H9 (cell line): ENCODE measurements at places on chromosomes 2 and 18.

DNA sequence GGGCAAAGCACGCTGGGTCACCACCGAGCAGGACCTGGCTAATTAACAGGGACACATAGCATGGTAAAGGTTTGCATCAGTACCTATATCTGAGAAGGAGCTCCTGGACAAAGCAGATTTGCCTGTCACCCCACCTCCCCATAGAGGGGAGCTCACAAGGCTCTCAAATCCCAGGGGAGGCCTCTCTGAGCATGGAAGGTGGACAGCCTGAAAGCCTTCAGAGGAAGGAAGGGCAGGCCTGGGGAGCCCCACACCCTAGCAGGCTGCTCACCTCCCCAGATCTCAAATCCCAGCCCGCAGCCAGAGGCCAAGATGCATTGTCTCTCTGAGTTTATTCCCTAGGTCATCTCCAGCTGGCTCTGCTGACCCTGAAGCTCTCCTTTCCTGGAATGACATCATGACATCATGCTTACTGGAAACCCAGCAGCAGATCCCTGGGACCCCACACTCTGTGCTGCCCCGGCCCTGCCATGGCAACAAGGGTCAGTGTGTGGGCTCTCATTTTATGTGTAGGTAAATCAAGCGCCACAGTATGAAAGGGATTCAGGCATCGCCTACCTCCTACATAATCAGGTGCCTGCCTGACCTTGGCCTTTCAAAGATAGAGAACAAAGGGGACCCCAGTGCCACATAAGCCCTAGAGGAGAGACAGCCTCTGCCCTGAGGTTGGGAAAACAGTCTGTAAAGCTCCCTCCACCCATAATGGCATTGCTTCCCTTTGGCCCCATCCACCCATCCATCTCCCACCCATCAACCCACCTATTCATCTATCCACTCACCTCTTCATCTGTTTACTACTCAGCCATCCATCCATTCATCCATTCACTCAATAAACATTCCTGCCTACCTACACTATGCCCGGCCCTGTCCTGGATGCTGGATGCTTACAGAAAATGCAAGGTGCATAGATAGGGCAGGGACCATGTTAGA is 15.7 kb upstream of the TEX51 start:
- peak; percentile 17 for DNase-seq

DNA sequence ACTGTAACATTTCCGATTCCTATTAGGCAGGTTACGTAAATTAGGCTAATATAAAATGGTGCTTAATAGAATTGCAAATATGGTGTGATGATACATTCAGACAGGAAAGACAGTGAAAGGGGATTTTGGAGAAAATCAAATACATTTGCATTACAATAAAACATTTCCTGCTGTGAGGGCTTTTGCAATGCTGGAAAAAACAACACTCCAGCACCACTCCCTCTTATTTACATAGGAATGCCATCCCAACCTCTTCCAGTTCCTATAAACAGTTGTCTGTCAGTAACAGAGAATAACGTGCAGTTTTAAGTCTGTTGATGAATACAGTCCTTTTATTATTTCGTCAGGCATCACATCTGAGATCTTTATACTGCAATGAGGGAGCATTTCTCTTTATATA is 298.8 kb upstream of the FANCL start:
- no peak for DNase-seq

- no peak for DNase-seq
Observed at GRCh38 chr2:144521686-144522085, 1.8 kb upstream of the ZEB2 start.

DNA sequence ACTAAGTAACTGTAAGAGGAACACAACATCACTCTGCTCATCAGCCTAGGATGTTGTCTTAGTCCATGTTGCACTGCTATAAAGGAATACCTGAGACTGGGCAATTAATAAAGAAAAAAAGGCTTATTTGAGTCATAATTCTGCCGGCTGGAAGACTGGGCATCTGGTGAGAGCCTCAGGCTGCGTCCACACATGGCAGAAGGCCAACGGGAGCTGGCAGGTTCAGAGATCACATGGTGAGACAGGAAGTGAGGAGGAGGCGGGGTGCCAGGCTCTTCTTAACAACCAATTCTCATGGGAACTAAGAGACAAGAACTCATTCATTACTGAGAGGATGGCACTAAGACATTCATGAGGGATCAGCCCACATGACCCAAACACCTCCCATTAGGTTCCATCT is 46.8 kb downstream of the EPG5 start:
- no peak for DNase-seq

DNA sequence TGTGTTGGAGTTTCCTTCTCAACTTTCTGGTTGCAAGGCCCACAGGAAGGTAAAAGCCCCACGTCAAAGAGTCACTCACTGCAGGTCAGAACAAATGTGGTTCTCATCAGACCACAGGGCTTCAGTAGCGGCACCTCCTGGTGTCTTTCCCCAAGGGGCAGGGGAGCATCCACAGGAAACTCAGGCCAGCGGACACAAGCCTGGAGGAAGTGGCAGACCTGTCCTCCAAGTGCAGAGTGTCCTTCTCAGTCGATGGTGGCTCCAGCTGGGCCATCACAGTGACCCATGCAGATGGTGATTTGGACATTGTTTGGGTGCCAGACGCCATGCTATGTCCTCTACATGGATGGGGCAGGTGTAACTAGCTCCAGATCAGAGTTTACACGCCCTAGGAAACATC is 84.9 kb downstream of the ACKR3 start:
- DNase-seq, result no peak

GRCh38 chr2:30716123-30716900 is 90.9 kb downstream of the CAPN13 start:
- DNase-seq, result peak; percentile 20

DNA sequence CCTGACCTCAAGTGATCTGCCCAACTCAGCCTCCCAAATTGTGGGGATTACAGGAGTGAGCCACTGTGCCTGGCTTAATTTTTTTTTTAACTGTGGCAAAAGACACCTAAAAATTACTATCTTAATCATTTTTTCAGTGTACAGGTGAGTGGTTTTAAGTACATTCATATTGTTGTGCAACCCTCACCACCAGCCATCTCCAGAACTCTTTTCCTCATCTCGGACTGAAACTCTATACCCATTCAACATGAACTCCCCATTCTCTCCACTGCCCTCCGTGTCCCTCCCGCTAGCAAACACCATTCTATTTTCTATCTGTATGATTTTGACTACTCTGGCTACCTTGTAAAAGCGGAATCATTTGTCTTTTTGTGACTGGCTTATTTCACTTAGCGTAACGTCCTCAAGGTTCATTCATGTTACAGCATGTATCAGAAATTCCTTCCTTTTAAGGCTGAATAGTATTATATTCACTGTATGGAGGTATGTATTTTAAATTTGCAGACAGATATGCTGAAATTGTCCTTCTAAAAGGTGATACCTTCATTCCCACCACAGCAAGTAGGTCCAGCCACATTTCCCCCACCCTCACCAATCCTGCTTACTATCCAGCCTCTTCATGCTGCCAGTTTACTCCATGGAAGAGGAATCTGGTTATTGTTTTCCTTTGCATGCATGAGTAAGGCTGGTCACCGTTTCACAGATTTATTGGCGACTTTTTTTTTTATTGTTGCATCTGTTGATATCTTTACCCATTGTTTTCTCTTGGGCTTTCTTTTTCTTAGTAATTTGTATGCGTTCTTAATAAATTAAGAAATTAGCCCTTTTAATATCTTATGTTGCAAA is 40.6 kb upstream of the ANXA4 start:
- no peak for DNase-seq

DNA sequence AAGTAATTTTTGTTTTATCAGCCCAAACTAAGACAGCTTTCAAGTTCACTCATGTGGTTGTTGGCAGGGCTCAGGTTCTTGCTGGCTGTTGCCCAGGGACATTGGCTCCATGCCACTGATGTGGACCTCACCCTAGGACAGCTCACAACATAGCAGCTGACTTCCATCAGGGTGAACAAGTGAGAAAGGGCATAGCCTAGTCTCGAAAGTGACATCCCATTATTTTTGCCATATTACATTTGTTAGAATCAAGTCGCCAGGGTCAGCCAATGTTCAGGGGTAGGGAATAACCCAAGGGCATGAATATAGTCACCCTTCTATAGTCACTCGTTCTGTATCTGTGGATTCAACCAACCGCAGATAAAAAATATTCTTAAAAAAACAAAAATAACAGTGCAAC is 10.7 kb upstream of the CWC22 start:
- DNase-seq, result no peak

DNA sequence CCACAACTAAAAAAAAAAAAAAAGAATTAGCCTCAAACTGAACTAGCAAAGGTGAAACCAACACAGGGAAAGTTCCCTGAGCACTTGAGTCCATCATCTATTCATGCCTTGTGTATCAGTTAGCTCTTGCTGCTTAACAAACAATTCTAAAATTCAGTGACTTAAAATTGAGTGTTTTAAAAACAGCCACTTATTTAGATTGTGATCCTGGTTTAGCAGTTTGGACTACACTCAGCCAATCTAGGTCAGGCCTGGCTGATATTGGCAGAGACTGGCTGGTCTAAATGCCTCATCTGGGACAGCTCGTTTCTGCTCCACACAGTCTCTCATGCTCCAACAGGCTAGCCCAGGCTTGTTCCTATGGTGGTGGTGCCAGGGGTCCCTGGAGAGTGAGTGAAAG is 247.9 kb downstream of the ATAD2B start:
- DNase-seq, result no peak
